ENCODE measurements at places on chromosomes 16 and 17.

GRCh38 chr17:76000016-76000754 is 470 bp upstream of the CDK3 start:
- no peak for DNase-seq

DNA sequence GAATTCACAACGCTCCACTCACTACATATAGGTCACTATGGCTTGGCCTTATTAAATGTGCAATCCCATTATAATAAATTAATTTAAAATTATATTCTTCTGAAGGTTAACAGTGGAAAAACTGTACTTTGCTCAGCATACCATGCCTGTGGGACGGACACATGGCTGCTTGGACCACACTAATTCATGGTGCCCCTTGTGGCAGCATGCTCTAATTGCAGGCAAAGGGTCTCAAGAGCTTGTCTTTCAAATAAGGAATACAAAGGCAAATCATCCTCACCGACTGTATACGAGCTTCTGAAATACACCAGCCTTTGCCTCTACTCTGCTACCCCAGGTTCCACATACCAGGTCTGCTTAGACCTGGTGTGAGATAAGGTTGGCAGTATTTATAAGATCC is 11.7 kb downstream of the SMPD3 start:
- no peak for DNase-seq

DNA sequence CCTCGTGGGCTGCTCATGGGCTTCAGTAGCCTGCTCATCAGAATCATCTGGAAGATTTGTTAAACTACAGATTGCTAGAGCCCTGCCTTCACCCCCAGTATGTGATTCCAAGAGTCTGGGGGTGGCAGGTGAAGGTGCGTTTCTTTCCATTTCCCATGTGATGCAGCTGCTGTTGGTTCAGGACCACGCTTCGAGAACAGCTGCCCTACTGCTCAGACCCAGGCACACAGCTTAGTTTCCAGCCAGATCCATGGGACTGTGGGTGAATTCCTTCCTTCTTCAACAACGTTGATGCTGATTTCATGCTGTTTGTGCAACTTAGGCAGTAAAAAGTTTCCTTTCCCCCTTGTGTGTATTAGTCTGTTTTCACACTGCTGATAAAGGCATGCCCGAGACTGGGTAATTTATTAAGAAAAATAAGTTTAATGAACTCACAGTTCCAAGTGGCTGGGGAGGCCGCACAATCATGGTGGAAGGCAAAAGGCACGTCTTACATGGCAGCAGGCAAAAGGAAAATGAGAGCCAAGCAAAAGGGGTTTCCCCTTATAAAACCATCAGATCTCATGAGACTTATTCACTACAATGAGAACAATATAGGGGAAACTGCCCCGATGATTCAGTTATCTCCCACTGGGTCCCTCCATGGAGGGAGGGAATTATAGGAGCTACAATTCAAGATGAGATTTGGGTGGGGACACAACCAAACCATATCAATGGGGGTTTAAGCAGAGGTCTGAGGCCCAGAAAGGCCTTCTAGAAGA is 159.2 kb downstream of the XYLT1 start:
- no peak for DNase-seq

DNA sequence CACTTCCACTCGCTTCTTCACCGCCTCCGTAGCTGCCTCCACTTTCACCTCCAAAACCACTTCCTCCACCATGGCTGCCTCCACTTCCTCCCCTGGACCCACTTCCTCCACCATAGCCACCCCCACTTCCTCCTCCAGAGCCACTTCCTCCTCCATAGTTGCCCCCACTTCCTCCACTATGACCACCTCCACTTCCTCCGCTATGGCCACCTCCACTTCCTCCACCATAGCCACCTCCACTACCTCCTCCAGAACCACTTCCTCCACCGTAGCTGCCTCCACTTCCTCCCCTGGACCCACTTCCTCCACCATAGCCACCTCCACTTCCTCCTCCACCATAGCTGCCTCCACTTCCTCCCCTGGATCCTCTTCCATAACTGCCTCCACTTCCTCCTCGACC is 4.5 kb downstream of the KRT9 start:
- DNase-seq, result no peak

GRCh38 chr17:4533523-4534504 is 21.4 kb downstream of the MYBBP1A start:
- DNase-seq, result no peak

DNA sequence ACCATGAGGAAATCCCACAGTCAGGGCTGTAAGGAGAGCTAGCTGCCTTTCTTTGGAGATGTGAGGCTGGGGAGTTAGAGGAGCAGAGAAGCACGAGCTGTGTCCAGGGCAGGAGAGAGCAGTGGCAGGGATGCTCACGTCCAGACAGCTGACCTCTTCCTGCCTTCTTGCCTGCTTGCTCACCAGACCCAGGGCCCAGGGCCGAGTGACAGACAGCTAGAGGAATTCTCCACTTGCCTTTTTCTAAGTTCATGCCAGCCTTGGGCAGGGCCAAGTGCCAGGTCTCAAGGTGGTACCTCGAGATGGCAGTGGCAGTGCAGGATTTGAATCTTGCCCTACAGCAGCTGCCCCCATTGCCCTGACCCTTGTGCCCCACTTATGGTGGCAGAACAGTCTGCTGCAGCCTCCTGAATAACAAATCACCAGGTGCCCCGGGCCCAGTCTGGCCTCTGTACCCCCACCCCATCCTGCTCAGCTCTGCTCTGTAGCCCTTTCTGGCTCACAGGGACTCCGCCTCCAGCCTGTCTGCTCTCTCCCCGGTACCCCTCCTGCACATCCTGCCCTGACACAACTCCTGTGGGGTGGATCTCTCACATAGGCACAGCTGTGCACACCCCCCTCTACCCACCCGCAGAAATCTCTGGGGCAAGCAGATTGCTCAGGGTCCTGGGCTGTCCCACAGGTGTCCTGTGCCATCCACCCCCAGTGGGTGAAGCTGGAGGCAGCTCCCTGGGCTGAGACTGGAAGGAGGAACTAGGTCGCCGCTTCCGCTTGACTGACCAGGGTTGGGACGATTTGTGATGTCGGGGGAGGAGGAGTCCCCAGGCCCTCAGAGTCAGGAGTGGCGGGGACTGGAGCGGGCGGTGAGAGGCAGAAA is 25.9 kb downstream of the GRIN2C start:
- DNase-seq, result no peak

- DNase-seq, result no peak
Measured at GRCh38 chr16:80063031-80063712, 462.6 kb upstream of the MAF start.

- DNase-seq, result no peak
Measured at GRCh38 chr17:38980490-38981217, 13.5 kb upstream of the FBXO47 start.

GRCh38 chr16:27840311-27841060 is 223.0 kb downstream of the GSG1L start:
- DNase-seq, result no peak

- no peak for DNase-seq
Measured at GRCh38 chr17:80749611-80750010, 205.0 kb downstream of the RPTOR start.

DNA sequence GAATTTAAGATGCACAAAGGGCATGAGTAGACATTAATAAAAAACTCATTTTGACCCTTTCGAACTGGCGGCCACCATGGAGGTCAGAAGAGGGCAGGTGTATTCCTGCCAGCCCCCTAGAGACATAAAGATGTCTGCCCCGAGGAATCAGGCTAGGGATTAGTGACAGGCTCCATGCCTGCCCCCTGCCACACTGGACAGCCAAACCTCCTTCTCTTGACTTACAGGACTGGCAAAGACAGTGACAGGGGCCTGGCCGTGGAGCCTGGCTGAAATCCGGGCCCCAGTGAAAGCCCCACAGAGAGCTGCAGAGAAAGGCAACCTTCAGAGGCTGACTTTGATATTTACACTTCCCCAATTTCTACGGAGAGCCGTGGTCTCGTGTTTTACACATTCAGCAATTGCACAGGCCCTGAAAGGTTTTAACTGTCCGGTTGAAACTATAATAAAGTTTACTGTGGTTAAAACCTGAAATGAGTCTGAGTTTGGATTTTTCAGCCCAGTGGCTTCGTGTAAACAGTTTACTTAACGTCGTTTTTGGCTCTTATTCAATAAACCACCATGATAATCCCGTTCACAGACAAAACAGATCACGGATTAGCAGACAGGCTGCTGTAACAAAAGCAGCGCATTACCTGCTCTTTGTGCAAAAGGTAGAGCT is 243.9 kb upstream of the MYOCD start:
- no peak for DNase-seq

DNA sequence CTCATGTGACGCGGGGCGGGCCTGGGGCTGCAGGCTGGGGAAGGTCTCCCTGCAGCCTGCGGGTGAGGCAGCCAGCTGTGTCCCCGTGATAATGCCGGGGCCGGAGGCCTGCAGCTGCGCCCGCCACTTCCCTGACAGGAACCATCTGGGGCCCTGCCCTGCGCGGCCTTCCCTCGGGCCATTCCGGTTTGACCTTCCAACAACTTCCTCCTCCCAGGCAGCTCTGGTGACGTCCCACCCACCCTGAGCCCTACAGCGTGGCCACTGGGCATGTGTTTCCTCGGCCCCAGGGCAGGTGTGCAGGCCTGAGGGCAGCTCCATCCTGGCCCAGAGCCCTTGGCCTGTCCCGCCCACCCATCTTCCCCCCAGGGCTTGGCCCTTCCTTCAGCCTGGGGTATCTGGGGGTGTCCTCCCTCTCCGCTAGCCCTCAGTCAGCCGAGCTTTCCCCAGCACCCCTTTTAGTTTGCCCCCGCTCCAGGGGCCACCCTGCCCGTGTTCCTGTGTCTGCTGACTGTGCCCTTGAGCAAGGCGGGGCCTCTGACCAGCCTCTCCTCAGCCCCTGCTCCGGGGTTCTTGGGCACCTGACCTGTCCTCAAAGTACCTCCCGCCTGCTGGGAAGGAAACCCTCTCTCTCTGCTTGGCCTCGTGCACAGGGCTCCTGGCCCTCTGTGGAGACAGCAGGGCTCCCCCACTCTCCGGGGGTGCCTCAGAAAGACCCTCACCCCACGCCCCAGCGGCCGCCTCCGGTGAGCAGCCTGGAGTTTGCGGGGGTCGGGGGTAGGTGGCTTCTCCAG is at the start of gene CBFA2T3:
Gene CBFA2T3 (minus strand): TSS at position 190 of the 794 bp plus-strand sequence. CDS start 400 bp downstream, outside the sequence.
- DNase-seq, result no peak

DNA sequence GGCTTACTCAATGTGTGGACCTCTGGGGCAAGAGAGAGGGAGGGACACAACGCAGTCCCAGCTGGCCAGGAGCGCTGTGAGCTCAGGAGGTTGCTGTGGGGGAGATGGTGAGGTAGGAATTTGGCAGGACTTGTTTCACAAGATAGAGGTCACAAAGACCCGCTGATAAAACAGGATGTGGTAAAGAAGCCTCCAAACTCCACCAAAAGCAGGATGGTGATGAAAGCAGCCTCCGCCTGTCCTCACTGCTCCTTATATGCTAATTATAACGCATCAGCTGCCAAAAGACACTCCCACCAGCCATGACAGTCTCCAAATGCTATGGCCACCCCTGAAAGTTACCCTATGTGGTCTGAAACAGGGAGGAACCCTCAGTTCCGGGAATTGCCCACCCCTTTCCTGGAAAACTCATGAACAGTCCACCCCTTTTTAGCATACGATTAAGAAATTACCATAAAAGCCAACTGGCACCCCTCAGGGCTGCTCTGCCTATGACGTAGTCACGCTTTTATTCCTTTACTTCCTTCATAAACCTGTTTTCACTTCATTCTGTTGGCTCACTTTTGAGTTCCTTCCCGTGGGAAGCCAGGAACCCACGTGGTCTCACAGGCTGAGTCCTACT is 5.3 kb upstream of the EIF4A3 start:
- peak; percentile 58 for DNase-seq

- no peak for DNase-seq
Measured at GRCh38 chr17:58918072-58918471, 162.4 kb downstream of the PPM1E start.

- no peak for DNase-seq
Measured at GRCh38 chr17:79325709-79326430, 251.2 kb downstream of the ENGASE start.

- DNase-seq, result no peak
Measured at GRCh38 chr17:80998748-80999535, 7.3 kb downstream of the CHMP6 start.

GRCh38 chr16:66569131-66569530 is 2.9 kb downstream of the CMTM1 start:
- no peak for DNase-seq

GRCh38 chr17:2266865-2267228 is 36.7 kb downstream of the SMG6 start:
- no peak for DNase-seq

DNA sequence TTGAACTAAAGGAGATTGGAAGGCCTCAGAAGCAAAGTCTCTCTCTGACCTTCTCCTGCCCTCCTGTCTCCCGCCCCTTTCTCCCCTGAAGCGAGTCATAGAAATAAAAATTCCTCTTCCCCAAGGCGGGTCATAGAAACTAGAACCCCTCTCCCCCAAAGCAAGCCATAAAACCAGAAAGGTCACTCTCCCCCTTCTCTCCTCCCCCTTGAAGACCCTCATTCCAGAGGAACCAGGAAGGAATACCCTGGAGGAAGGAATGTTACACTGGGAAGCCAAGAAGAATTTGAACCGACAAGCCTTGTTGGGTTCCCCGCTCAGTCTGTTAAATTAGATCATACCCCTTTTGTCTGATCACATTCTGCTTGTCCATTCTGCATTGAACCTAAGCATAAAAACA is 2.7 kb upstream of the GJC1 start:
- DNase-seq, result no peak

GRCh38 chr17:9907131-9907530 is 2.1 kb upstream of the RCVRN start:
- no peak for DNase-seq
